ENCODE measurements at places on chromosomes 6 and 20. TPM values are rescaled to one million over a fixed set of nuclear protein-coding genes. Genes with fewer than 3 reads are reported as not detected.

DNA sequence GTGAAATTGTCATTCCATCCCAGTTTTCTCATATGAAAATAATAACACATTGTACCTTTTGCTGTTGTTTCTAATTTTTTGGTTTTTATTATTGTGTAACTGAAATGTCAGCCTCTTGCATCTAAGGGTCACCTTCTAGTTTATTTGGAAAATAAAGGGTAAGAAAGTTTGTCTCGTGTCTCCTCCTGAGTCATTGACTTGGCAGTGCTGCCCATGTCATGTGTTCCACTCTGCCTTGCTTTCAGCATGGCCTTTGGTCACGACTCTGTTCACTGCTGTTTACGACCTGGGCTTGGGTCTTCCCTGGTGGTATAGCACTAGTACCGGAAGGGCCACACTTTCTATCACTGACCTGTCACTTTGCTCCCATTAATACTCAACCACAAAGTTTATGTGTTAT, 171.4 kb upstream of the RSPO3 start:
- H3K27ac ChIP-seq = peak overlapping the region; percentile 64
- no peak for DNase-seq
- no peaks in the 10 kb centered on the region for H3K27me3 ChIP-seq
- no peak overlapping the region for H3K4me3 ChIP-seq
- H3K36me3 ChIP-seq = no peaks in the 10 kb centered on the region

DNA sequence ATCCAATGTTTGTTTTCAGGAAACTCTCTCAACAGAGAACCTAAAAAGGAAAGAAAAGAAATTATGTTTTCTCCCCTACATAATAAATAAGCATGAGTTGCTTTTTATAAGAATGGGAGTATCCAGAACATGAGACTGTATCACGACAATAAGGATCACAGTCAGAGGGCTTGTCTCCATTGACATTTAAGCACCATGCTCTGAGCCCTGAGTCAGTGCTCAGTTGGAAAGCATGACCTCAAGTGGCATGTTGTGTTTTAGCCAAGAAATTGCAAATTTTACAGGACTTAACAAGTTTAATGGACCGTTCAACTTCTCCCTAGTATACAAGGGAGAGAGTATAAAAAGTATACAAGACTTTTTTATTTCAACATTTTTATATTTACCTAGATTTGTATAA, 431.6 kb downstream of the GJA1 start:
- H3K27ac ChIP-seq = no peak overlapping the region
- DNase-seq = no peak
- H3K4me3 ChIP-seq = no peak overlapping the region
- peaks cover 28% of the 10 kb centered on the region for H3K4me1 ChIP-seq

- no peak overlapping the region for H3K4me3 ChIP-seq
- H3K27ac ChIP-seq = no peak overlapping the region
- H3K36me3 ChIP-seq = no peaks in the 10 kb centered on the region
- no peaks in the 10 kb centered on the region for H3K27me3 ChIP-seq
These were observed 396.3 kb upstream of the EYS start for GRCh38 chr6:66103354-66103753.

GRCh38 chr20:25548613-25549086, 36.7 kb downstream of the NINL start:
- no peaks in the 10 kb centered on the region for H3K27me3 ChIP-seq
- no peaks in the 10 kb centered on the region for H3K36me3 ChIP-seq
- peak overlapping the region; percentile 90 for H3K27ac ChIP-seq
- peaks cover 67% of the 10 kb centered on the region for H3K4me1 ChIP-seq
- no peak for DNase-seq

GRCh38 chr6:74574794-74575193, 631.1 kb downstream of the COL12A1 start:
- H3K4me3 ChIP-seq = no peak overlapping the region
- no peak for DNase-seq
- H3K36me3 ChIP-seq = no peaks in the 10 kb centered on the region
- H3K4me1 ChIP-seq = no peaks in the 10 kb centered on the region
- no peak overlapping the region for H3K27ac ChIP-seq

- no peak overlapping the region for H3K4me3 ChIP-seq
- peak; percentile 57 for DNase-seq
- no peaks in the 10 kb centered on the region for H3K27me3 ChIP-seq
- H3K27ac ChIP-seq = no peak overlapping the region
- peaks cover 28% of the 10 kb centered on the region for H3K36me3 ChIP-seq
These were observed 46.1 kb downstream of the MYH7B start for GRCh38 chr20:35001596-35002362.

EYA4 gene
- total RNA-seq = not detected

FBXO5 gene
- total RNA-seq = 35.5 TPM

SLC22A23 gene
- 44.9 TPM for total RNA-seq
